SJCRH30 (cell line): ENCODE measurements at places on chromosomes 12 and 14.

GRCh38 chr12:27498149-27498548 is 25.9 kb upstream of the PPFIBP1 start:
- no peaks in the 10 kb centered on the region for H3K36me3 ChIP-seq
- DNase-seq, result no peak
- no peak overlapping the region for H3K4me3 ChIP-seq
- no peaks in the 10 kb centered on the region for H3K4me1 ChIP-seq
- H3K27ac ChIP-seq, result no peak overlapping the region

- H3K27ac ChIP-seq, result peak overlapping the region; percentile 97
- H3K36me3 ChIP-seq, result peaks cover 24% of the 10 kb centered on the region
- H3K4me1 ChIP-seq, result no peaks in the 10 kb centered on the region
- no peaks in the 10 kb centered on the region for H3K27me3 ChIP-seq
These were observed 830 bp downstream of the PPP4R3A start for GRCh38 chr14:91509083-91509877.

GRCh38 chr14:101469382-101470247 is 91.7 kb upstream of the DIO3 start:
- no peak overlapping the region for H3K27ac ChIP-seq
- peaks cover 3% of the 10 kb centered on the region; the same call in 1 of the 2 replicates for H3K27me3 ChIP-seq
- H3K4me1 ChIP-seq, result no peaks in the 10 kb centered on the region
- no peak overlapping the region for H3K4me3 ChIP-seq
- H3K36me3 ChIP-seq, result no peaks in the 10 kb centered on the region

- H3K4me3 ChIP-seq, result no peak overlapping the region
- no peak for DNase-seq
These were observed 73.9 kb downstream of the BMP4 start for GRCh38 chr14:53882684-53883083.

- H3K4me1 ChIP-seq, result no peaks in the 10 kb centered on the region
- no peak overlapping the region for H3K27ac ChIP-seq
- DNase-seq, result no peak
- no peaks in the 10 kb centered on the region for H3K36me3 ChIP-seq
- no peak overlapping the region for H3K4me3 ChIP-seq
- H3K27me3 ChIP-seq, result no peaks in the 10 kb centered on the region
These were observed 8.1 kb upstream of the GPHB5 start for GRCh38 chr14:63326840-63327239.

DNA sequence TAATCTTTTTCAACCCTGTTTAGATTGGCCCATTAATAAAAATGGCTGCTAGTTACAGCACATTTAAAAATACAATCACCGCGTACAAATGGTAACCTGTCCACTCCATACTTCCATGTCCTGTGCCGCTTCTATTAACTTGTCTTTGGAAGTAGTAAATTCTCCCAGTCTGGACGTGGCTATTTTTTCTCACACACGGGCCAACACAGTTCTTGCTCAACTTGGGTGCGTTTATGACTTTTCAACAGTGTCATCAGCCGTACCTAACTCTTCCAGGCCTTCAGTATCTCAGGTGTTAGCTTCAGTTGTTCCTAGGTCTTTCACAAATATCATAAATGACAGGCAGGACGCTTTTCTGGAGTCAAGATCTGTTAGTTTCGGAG is 475 bp upstream of the PCNX1 start:
- no peak for DNase-seq
- H3K27me3 ChIP-seq, result no peaks in the 10 kb centered on the region
- no peaks in the 10 kb centered on the region for H3K36me3 ChIP-seq
- peak overlapping the region; percentile 58 for H3K27ac ChIP-seq
- peak overlapping the region; percentile 90 for H3K4me3 ChIP-seq

GRCh38 chr12:18146363-18146762 is 56.4 kb upstream of the RERGL start:
- H3K4me1 ChIP-seq, result no peaks in the 10 kb centered on the region
- H3K27me3 ChIP-seq, result no peaks in the 10 kb centered on the region
- DNase-seq, result no peak
- H3K27ac ChIP-seq, result no peak overlapping the region
- H3K36me3 ChIP-seq, result no peaks in the 10 kb centered on the region

DNA sequence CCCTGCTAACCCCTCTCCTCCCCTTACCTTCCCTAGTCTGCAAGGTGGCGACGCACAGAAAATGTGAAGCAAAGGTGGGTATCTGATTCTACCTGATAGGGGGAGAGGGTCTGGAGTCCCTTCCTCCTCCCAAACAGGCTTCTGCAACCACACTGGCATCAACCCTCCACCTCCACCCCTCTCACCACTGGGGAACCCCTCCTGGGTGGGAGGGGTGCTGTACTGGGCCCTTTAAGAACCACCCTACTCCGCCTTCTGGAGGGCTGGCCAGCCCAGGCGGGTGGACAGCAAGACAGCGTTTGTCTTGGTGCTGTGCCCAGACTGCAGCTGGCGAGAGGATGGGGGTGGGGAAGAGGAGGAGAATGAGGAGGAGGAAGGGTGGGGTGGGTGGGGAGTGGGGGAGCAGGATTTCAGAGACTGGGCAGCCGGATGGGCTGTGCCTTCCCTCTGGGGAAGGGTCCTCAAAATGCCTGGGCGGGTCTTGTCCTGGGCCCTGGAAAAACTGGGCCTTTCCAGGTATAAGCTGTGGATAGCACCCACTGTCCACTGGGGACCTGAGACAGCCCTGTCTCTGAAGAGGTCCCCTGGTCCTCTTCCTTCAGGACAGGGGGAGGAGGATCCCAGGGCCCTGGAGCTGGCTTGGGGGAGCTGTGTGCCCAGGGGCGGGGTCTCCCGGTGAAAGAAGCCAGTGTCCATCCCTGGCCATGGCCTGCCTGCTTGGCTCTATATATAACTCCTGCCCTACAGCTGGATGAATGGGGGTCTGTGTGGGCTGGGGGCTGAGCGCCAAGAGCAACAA is 2.8 kb downstream of the TNS2 start:
- no peaks in the 10 kb centered on the region for H3K27me3 ChIP-seq
- H3K36me3 ChIP-seq, result no peaks in the 10 kb centered on the region
- DNase-seq, result peak; percentile 60
- H3K4me3 ChIP-seq, result no peak overlapping the region

DNA sequence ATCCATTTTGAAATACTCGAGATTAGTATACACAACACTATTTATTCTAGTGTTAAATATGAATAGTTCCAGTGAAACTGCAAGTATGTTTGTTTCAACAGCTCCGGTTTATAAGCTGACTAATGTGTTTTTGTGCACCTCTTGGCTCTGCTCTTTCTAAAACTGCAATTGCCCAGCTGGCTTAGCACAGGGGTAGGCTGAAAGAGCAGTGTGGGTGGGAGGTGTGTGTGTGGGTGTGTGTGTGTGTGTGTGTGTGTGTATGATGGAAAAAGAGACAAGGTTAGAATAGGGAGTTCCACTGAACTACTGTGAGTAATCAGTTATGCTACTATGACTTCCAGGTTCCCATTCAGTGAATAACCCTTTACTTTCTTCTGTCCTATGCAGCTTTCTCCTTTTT is 37.8 kb upstream of the DDHD1 start:
- peaks cover 25% of the 10 kb centered on the region for H3K4me1 ChIP-seq
- no peak for DNase-seq
- no peaks in the 10 kb centered on the region for H3K36me3 ChIP-seq
- H3K27ac ChIP-seq, result no peak overlapping the region
- no peaks in the 10 kb centered on the region for H3K27me3 ChIP-seq
- H3K4me3 ChIP-seq, result no peak overlapping the region

DNA sequence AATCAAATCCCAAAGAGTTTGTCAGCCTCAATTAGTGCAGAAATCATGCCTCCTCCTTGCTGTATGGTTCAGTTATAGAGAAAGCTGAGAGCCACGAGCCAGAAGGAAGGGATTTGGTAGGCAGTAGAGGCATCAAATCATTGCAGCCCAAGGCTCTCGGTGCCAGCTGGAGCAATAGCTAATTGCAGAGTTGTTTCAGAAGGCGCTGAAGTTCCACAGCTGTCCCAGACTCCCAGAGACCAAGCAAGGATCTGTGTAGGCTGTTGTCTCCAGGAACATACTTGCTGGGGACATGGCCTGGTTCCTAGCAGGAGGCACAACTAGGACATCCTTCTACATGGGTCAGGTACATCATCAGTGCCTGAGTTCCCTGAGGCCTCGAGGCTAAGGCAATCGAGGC is 80.4 kb upstream of the WSCD2 start:
- no peak overlapping the region for H3K4me3 ChIP-seq
- no peaks in the 10 kb centered on the region for H3K36me3 ChIP-seq
- no peak overlapping the region for H3K27ac ChIP-seq
- no peaks in the 10 kb centered on the region for H3K4me1 ChIP-seq
- no peak for DNase-seq

DNA sequence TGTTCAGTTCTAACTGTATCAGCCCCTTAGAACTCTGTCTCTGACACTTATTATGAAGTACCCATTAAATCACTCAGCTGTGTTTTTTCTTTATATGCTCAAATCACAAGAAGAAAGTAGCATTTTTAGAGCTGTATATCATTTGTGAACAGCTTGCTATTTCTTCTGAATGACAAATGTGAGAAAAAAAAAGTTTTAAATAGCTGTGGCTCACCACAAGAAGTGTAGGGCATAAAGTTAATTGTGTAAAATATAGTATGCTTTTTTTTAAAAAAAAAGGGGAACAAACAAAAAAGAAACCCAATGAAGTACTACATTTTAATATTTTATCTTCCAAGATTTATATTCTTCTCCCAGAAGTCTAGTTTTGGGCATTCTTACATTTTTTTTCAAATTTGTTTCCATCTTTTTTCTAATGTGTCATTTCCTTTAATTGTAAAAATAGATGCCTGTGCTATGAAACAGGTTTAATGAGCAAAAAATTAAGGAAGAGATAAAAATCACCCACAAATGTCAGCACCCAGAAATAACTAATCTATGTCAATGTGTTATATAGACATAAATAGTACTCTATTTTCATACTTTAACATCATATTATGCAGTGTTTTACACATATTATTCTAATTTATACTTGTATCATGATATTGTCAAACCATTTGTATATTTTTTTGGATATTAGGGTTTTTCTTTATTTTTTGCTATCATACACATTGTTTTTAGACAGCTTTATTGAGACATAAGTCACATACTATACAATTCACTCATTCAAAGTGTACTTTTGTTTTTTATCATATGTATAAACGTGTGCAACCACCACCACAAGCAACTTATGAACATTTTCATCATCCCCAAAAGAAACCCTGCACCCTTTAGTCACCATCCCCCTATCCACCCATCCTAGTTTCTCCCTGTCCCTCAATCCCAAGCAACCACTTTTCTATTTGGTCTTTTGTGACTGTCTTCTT is 22.4 kb upstream of the LRRK2 start:
- no peaks in the 10 kb centered on the region for H3K36me3 ChIP-seq
- H3K4me3 ChIP-seq, result no peak overlapping the region
- no peak for DNase-seq
- H3K27ac ChIP-seq, result no peak overlapping the region

- H3K4me1 ChIP-seq, result no peaks in the 10 kb centered on the region
- H3K4me3 ChIP-seq, result no peak overlapping the region
- no peaks in the 10 kb centered on the region for H3K36me3 ChIP-seq
- DNase-seq, result no peak
- no peaks in the 10 kb centered on the region for H3K27me3 ChIP-seq
These were observed 6.7 kb downstream of the TAS2R43 start for GRCh38 chr12:11085419-11085818.
